ENCODE measurements at places on chromosomes 5 and 9.
A peak's percentile ranks its signal among the peaks of the same experiment; 100 is the strongest.

- no peak for DNase-seq
Observed at GRCh38 chr5:116543501-116543900, 31.1 kb downstream of the SEMA6A start.

DNA sequence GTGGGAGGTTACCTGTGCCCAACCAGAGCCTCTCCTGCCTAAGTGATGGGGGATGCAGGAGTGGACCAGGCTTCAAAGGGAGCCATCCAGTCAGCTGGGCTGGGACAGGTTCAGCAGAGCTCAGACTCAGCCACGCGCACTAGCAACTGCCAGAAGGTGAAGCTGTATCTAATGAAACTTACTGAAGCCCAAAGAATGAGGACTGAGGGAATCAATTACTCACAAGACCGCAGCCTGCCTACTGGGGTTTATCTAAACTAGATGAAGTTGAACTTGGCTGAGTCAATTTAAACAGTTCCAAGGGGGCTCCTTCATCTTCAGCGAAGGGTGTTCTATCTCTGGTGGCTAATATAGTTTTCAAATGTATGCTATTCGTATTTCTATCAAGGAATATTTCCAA is 11.4 kb downstream of the HAND1 start:
- DNase-seq = no peak

- no peak for DNase-seq
Observed at GRCh38 chr5:170410401-170410800, 21.2 kb upstream of the KCNMB1 start.

DNA sequence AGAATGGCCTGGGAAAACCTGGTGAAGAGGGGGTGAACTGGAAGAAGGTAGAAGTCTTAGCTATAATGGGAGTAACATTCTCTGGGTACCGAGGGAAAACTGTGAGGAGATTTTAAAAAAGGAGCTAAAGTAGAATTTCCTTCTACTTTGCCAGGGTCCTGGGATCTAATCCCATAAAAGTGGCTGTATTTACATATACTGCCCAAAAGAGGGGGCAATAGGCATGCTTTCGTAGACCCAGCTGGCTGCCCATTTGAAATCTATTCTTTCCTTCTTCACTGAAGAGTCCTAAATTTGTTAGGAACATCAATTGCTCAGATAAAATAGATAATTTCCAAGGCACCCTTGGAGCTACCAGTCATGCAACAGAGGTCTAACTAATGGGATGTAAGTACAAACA is 159.2 kb downstream of the CDC42SE2 start:
- peak; percentile 52 for DNase-seq

DNA sequence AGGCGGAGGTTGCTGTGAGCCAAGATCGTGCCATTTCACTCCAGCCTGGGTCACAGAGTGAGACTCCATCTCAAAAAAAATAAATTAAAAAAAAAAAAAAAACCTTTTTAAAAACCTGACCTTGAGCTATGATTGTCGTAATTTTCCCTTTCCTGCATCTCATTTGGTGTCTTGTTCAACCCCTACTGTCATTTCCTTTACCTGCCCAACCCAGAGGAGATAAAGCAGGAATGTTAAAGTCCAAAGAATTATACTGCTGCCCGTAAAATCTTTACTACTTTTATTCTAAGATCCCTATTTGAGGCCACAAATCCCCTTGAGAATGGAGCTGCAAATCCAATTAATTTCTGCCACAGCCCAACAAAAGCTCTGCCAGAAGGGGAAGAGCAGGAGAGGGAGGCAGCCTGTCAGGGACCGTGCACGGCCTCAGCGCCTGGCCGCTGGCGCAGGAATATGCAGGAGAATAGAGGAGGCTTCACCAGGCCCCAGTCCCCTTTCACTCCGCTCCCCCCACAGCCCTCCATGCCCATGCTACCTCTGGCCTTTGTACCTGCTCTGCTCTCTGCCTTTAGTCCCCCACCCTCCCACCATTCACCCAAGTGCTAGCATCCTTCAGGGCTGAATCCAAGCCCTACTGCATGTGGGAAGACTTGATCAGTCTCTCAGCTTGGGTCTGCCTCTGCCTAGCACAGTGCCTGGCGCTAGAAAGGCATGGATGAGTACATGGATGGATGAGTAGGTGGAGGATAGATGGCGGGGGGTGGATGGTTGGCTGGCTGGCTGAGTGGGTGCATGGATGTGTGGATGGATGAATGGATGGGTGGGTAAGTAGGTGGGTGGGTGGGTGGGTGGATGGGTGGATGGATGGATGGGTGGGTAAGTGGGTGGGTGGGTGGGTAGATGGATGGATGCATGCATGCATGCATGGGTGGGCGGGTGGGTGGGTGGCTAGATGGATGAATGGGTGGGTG is 99.8 kb upstream of the SARDH start:
- no peak for DNase-seq

DNA sequence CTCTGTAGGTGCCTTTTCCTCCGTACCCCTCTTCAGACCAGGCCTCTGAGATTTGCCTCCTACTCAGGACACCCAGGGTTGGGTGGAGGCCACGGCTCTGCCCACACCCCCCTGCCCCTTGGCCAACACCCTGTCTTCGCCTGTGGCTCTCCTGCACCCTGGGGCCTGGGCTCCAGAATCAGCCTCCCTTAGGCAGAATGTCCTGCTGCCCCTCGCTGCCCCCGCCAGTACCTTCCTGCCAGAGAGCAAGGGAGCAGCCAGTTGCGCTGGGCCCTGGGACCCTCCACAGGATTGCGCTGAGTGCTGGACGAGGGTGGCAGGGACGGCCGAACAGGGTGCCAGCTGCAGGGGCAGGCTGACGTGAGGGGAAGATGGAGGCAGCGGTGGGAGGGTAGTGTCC is 53.5 kb downstream of the COL5A1 start:
- no peak for DNase-seq

DNA sequence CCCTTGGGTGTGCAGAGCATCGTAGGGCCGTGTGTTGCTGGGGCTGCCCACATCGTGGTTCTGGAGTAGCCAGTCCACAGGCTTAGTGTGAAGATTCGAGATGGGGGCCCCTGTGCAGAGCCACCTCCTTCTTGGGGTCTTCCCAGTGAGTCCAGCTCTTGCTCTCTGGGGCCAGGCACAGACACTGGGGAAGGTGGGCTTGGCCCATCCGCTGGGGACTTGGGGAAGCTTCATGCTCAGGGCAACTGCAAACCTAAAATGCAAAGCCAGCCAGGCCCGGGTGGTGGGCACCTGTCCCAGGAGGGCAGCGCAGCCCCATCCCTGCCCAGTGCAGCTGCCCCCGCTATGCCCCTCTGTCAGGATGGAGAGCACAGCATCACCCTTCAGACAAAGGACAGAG is 46.4 kb upstream of the LRRC14B start:
- DNase-seq = no peak

DNA sequence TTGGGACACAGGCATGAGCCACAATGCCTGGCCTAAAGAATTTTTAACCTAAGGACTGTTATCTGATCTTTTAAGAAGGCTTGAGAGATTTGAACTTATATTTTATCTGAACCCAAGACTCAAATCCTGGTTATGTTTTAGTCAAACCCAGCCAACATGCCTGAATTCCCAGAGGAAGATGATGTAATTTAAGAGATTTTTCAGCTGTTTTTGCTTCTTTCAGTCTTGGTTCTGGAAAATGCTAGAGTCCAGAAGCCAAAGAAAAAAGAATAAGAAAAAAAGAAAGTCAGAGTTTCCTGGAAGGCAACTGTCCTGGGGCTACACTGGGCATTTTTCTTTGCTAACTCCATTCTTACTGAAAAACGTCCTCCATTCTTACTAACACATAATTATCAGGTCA is 85.8 kb downstream of the SNX18 start:
- no peak for DNase-seq

- no peak for DNase-seq
Observed at GRCh38 chr5:77066823-77067442, 20.2 kb downstream of the ZBED3 start.

- DNase-seq = peak; percentile 64
Observed at GRCh38 chr5:73436535-73437100, 12.0 kb downstream of the FOXD1 start.

DNA sequence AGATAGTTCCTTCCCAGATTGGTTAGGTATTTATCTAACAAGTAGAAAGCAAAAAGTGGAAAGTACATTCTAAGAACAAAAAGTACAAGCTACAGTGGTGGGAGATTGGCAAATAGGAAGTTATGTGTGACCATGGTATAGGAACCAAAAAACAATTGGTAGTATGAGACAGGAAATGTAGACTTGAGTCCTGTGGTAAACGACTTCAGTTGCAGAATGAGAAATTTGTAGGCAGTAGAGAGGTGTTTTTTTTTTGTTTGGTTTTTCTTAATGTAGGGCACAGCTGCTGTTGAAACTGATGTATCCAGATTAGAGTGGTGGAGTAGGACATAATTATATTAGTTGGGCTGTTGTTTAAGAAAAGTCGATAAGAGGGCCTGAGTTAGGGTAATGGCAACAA is 72.0 kb downstream of the CCNH start:
- DNase-seq = peak; percentile 7

DNA sequence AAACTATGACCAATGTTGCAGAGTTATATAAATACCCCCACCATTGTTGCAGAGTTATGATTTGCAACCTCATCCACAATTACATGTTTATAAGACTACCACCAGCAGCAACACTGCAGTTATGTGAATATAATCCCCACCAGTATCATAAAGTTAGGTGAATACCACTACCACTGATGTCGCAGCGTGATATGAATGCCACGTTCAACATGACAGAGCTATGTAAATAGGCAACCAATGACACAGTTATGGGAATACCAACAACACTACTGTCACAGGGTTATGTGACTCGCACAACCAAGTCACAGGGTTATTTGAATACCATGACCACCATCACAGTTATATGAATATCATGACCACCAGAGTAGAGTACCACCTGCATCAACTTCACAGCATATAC is 63.9 kb downstream of the SHC3 start:
- DNase-seq = no peak

- no peak for DNase-seq
Observed at GRCh38 chr5:154174091-154174490, 16.4 kb upstream of the GALNT10 start.

DNA sequence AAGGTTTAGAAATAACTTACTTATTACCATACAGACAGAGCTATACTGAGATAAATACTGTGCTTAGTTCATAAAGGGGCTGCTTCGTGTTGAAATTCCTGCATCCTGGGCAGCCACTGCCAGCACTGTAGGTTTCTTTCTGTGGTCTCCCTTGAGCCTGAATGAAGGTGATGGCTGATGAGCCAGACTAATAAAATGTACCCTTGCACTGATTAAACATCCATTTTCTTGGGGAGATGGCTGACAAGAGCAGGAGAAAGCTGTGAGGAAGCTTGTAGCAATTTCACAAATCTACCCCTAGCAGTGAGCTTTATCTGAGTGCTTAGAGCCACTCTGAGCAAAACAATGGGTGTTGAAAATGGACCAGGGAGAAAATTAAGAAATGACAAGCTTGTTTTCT is 23.3 kb upstream of the ZSWIM6 start:
- no peak for DNase-seq

DNA sequence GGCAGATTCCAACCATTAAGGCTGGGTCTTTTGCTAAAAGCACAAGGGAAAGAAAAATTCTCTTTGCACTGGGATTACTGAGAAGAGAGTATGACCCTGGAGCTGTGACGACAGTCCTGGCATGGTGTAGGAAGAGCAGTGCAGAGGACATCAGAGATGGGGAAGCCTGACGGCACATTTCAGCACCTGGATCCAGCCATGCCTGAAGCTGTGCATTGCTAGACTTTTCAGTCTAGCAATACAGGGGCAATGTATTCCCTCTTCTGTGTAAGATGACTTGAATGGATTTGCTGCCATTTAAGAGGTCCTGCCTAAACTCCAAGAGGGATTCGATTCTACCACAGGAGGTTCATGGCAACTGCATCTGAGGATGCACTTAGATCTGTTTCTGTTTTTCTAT is 12.3 kb upstream of the MRNIP start:
- DNase-seq = no peak

- DNase-seq = no peak
Observed at GRCh38 chr5:97840643-97841042, 657.6 kb upstream of the RIOK2 start.

DNA sequence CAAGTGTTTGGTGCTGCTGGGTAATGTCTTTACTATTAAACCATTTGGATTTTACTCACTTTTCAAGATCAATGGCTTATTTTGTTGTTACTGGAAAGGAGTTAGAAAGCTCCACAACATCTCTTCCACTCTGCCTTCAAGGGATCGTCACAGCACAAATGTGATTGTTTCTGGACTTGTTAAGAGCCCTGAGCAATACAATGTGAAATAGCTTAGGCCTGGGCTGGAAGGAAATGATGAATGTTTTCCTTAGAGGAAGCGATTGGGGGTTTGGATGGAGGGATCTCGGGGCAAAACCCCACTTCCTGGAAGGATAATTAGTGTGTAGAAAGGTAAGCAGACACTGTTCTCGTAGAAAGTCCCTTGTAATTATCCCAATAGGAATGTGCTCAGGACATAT is 59.3 kb upstream of the MYO10 start:
- DNase-seq = no peak

DNA sequence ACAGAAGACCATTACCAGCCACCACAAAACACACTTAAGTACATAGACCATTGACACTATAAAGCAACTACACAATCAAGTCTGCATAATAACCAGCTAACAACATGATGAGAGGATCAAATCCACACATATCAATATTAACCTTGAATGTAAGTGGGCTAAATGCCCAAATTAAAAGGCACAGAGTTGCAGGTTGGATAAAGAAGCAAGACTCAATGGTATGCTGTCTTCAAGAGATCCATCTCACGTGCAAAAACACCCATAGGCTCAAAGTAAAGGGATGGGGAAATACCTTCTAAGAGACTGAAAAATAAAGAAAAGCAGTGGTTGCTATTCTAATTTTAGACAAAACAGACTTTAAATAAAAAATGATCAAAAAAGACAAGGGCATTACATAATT is 113.6 kb upstream of the CD180 start:
- DNase-seq = no peak

GRCh38 chr5:53543401-53543800 is 17.0 kb upstream of the NDUFS4 start:
- DNase-seq = no peak

- DNase-seq = no peak
Observed at GRCh38 chr5:107215611-107216010, 455.1 kb downstream of the EFNA5 start.

DNA sequence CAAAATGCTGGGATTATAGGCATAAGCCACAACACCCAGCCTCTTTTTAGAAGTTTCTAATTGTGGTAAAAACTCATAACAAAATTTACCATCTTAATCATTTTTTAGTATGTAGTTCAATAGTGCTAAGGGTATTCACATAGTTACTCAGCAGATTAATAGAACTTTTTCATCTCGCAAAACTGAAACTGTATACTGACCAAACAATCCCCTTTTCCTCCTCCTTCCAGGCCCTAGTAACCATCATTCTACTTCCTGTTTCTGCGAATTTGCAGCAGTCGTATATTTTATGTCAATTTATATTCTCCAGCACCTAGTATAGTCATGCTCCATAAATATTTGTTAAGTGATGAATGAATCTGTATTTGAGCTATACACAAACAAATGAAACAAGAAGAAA is 86.3 kb upstream of the ERBIN start:
- DNase-seq = no peak

- DNase-seq = no peak
Observed at GRCh38 chr5:11611011-11611410, 293.2 kb downstream of the CTNND2 start.

GRCh38 chr5:79521156-79521555 is 7.2 kb upstream of the HOMER1 start:
- DNase-seq = no peak

GRCh38 chr5:10250806-10251276 is 761 bp downstream of the CCT5 start:
- peak; percentile 31 for DNase-seq

Measured in SK-N-SH (cell line).